Dermis blood vessel endothelial cell (primary cell): ENCODE measurements at places on chromosomes 16 and 17. TPM values are rescaled to one million over a fixed set of nuclear protein-coding genes. Genes with fewer than 3 reads are reported as not detected.

GRCh38 chr16:3147757-3148104, 12.9 kb downstream of the ZNF213 start:
- DNase-seq: no peak

RAP1GAP2 gene
- total RNA-seq: 3.8 and 4.1 TPM in 2 replicates

DNA sequence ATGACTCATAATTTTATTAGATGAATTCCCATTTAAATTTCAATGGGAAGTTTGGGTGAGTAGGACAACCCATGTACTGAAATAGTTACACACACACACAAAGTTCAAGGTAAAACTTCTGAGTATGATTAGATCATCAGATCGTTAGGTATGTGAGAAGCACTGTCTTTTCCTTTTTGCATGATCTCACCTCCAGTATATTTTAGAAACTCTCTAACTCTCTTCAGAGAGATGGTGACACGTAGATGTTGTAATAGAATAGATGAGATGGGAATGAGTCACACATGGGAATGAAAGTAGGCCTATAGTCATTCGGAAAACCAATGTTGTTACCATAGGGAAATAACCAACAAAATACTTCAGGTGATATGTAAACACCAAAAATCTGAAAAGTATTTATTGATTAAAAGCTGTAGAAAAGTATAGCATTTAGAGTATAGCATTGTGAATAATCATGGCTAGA, 22.2 kb downstream of the KRT23 start:
- DNase-seq: peak; percentile 54

TMIGD1 gene
- total RNA-seq: not detected in 2 replicates

RASD1 gene
- total RNA-seq: 6.3 and 12.8 TPM in 2 replicates
